IPS-NIHi11 (cell line): ENCODE measurements at places on chromosomes 2 and 18.

- no peak for DNase-seq
Observed at GRCh38 chr2:159637240-159637639, 20.9 kb upstream of the BAZ2B start.

- DNase-seq: no peak
Observed at GRCh38 chr2:23418461-23418911, 33.5 kb downstream of the KLHL29 start.

- DNase-seq: no peak
Observed at GRCh38 chr2:74540291-74540690, 10.6 kb downstream of the HTRA2 start.

- peak; percentile 2 for DNase-seq
Observed at GRCh38 chr2:128275498-128276045, 43.1 kb downstream of the HS6ST1 start.

DNA sequence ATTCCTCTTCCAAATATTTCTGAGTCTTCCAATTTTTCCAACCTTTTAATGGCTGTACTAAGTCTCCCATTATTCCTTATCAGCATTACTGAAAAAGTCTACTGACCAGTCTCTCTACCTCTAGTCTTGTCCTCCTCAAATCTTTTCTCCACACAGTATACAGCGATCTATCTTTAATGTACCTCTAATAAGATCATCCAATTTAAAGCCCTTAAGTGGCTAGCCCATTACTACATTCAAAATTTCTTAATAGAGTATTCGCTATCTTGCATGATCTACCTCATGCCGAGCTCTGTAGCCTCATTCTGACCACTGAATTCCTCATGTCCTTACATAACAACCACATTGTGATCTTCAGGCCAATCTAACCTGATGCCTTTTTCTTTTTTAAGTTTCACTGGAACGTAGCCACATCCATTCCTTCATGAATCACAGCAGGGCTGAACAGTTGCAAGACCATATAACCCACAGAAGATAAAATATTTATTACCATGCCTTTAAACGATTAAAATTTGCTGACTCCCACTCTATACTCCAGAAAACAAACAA lies 57.9 kb downstream of the SLC66A3 start:
- DNase-seq: no peak

GRCh38 chr18:57249179-57249578 lies 102.3 kb downstream of the BOD1L2 start:
- DNase-seq: no peak

- no peak for DNase-seq
Observed at GRCh38 chr2:12126318-12126717, 379.9 kb downstream of the LPIN1 start.

DNA sequence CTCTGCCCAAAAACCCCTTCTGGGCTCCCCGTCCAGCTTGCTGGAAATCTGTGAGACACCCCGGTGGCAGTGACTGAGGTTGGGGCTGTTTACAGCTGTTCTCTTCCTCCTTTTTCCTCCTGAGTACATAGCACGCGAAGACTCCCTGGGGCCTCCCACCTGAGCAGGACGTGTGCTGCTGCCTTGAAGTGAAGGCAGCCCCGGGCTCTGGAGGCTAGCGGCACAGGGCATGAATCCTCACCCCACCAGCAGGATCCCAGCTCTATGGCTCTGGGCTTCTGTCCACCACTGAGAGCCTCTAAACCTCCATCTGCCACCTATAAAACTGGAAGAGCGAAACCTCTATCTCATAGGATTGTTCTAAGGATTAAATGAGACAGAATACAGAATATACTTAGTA lies 182.5 kb downstream of the TMEM163 start:
- peak; percentile 20 for DNase-seq

DNA sequence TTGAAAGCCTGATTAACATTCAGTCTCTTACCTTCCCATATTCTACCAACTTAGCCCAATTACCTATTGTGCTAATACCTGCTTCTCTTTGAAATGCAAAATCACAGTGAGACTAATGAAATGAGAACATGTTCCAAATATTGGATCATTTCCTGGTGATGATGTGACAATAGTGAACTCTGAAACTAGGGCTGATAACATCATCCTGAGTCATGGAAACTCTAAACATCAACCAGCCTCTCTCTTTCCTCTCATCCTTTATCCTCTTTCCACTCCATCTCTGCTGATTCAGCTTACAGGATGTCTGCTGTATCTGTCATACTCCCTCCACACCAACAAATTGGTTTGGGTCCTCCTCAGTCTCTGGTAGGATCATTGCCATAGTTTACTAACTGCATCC lies 98.8 kb upstream of the NCKAP5 start:
- DNase-seq: no peak

GRCh38 chr2:241386519-241386918 lies 30.4 kb downstream of the FARP2 start:
- DNase-seq: no peak

GRCh38 chr2:45190481-45190942 lies 181.3 kb upstream of the SIX2 start:
- no peak for DNase-seq

DNA sequence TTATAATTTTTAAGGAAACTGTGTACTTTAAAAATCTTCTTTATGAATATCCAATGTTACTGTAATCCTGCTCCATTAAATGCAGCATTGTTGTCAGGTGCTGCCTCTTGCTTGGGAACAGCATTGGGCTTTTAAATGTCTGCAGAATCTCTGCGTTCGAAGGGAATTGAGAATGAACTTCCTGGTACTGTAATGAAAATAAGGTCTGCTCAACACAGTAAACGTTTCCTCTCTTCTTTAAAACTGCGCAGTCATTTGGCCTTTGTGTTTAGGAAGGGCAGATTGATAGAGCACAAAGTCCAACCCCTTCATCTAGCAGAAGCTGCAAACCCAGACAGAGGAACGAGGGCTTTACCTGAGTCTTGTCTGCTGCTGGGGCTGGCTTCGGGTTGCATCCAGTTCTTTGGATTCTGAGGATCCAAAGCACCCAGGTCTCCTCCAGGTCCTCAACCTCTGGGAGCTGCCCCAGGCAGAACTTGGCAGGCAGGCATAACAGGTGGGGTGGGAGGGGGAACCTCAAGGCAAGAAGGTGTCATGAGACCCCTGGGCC lies 104.5 kb downstream of the UGGT1 start:
- DNase-seq: no peak

DNA sequence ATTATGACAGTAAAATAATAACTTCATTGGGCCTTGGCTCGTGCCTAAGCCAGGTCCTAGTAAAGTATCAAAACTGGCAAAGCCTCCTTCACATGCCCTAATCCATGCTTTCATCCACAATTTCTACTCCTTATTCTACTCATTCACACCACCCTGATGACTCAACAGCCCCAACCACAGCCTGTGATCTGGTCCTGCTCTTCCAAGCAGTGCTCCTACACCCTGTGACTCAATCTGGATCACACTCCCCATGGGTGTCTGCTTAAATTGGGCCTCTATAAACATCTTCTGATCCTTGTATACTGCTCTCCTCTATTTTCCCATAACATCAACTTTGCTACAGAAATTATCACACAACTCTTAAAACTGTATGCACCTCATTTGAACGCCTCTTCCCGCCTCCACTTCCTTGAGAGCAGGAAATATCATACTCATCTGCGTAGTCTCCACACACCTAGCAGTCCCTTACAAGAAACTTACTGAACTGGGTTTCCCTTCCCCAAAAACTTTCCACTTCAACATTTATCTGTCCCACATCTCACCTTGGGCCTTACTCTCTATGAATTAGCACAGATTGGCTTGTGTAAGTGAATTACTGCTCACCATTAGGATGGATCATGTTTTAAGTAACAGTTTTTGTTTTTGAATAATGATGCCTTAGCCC lies 15.9 kb downstream of the GTF3C3 start:
- DNase-seq: no peak

DNA sequence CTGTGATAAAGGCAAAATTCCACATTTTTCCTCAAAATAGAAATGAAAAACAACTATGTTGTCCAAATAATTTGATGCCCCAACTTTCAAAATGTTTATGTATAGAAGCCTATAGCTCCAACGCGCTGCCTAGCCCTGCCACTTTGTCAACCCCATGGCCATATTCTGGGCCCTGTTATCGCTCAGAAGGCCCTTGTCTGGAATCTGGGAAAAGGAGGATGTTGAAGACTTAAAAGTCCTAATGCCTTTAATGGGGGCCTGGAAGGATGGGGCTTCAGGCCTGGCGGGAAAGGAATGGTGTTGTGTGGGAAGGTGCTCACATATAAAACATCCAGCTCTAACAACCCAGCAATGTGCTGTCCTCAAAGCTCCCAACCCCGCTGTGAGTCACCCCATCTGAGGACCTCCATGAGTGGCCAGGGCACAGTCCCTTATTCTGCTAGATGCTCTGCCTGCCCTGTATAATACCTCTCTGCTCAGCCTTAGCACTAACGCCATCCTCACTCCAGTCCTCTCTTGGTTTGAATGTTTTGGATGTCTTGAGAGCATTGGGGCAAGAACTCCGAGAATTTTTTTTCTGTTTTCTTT lies 86.0 kb downstream of the ACSL3 start:
- DNase-seq: no peak

DNA sequence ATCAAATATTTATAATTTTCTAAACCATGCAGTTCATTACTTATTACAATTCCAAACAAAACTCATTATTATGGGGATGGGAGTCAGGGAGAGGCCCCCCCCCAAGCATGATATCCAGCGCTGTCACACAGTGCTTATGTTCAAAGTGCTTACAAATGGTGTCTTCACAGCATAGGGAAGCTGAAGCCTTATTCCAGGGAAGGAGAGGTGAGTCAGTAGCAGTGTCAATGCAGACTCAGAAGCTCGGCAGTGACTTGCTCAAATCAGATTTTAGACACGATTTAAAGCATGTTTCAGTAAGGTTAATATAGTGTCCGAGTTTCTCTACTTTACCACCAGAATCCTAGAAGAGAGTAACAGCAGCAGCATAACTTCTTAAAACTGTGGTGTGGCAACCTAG lies 24.6 kb downstream of the SLC66A3 start:
- DNase-seq: no peak

DNA sequence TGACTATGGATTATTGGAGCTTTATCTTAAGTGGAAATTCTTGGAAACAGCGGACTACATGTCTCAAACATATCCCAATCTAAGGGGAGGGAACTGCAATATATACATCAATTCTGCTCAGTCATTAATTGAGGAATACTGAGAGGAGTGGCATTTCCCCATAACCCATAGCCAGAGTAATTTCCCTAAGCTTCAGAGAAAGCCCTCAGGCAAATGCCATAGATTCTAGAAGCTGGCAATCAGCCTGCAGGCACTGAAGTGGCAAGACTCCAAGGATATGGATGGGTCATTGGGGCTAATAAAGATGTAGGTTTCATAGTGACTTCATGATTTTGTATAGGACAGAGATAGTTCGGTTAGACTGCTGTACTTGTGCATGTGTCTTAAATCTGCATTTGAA lies 1960.5 kb upstream of the PIK3C3 start:
- no peak for DNase-seq
